Fibroblast of lung (primary cell): ENCODE measurements at places on chromosomes 3 and 15. TPM values are rescaled to one million over a fixed set of nuclear protein-coding genes. Genes with fewer than 3 reads are reported as not detected.

SEMA5B gene
- not detected in 2 replicates for total RNA-seq

MUSTN1 gene
- not detected in 2 replicates for total RNA-seq

PLIN1 gene
- 0.50 and 0.51 TPM in 2 replicates for total RNA-seq

TASOR gene
- total RNA-seq, result 99.4 and 112 TPM in 2 replicates

LSAMP gene
- 4.8 and 9.0 TPM in 2 replicates for total RNA-seq

MBD4 gene
- 35.2 and 35.5 TPM in 2 replicates for total RNA-seq

GPR62 gene
- total RNA-seq, result under 0.01 TPM in 2 replicates

RCCD1 gene
- total RNA-seq, result 11.0 and 14.2 TPM in 2 replicates

TJP1 gene
- total RNA-seq, result 45.2 and 53.7 TPM in 2 replicates

ANKRD63 gene
- not detected in 2 replicates for total RNA-seq
